Islet precursor cell (in vitro differentiated cells): ENCODE measurements at places on chromosomes 7 and 10.
A peak's percentile ranks its signal among the peaks of the same experiment; 100 is the strongest.

GRCh38 chr10:30577048-30577447 is 52.5 kb downstream of the LYZL2 start:
- no peak for DNase-seq

GRCh38 chr10:15436696-15437095 is 65.6 kb upstream of the FAM171A1 start:
- no peak for DNase-seq

DNA sequence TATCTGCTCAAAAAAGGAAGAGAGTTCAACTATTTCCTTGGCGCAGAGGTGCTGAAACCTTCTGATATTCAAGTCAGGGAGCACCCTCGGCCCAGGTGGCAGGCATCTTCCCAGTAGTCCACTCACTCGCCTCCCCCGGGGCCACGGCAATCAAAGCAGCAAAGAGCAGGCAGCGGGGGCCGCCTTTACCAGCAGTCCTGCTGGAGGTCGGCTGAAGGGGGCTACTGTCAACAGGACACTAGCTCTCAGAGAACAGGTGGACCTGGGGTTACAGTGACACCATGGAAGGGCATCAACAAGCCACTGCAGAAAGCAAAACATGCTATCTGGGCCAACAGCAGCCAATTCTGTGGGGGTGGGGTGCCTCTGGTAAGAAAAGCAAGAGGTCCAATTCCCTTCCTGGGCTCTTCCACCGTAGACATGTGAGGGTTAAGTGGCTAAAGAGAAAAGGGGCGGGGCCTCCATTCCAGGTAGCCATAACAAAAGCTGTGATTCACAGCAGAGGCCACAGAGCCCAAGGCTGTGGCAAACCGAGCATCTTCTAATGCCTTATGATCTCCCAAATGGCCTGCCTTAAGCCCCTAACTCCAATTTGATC is 9.4 kb downstream of the FZD9 start:
- no peak for DNase-seq

DNA sequence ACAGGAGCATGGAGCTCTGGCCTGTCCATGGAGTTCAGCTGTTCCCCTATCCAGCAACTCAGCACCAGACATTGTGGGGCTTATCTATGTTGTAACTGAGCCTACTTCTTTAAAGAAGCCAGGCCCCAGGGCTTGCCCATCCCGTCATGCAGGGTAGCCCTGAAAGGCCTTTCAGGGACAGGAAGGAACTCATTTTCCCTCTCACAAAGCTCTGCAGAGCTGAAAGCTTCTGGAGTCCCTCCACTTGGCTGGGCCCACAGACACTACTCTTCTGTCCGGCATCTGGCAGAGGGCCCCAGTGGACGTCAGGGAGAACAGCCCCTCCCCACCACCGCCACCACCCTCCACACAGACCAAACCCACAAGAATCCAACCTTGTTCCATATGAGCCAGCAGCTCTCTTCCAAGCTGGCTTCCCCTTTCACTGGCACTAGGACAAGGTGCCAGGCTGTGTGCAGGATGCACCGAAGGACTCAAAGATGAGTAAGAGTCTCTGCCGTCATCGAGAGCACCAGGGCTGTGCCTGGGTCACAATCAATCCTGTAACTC is 33.1 kb downstream of the DENND2A start:
- DNase-seq: peak; percentile 66

DNA sequence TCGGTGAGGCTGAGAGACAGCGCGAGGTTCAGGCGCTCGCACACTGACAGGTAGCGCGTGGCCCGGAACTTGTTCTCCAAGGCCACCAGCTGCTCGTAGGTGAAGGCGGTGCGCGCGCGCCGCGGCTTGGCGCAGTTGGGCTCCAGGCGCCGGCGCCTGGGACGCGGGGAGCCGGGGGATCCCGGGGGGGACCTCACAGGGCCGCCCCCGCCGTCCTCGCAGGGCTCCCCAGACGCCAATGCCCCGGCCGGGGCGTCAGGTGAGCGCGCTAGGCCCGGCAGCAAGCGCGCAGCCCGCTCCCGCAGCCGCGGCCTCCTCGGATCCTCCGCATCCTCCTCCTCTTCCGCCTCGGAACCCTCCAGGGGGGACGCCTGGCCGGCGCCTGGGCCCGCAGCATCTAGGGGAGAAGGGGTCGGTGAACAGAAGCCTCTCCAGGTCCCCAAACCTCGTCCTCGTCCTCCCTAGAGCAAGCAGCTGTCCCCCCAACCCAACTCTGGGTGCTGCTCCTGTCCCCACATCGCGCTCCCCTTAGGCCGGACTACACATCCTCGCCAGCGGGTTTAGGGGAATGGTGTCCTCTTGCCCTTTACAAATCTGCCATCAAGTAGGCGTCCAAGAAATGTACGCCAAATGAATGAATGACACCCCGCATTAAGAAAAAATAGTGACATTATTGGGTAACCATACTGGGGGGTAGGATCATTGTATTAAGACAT is 1.9 kb downstream of the NKX1-2 start:
- no peak for DNase-seq

- DNase-seq: peak; percentile 65
Measured at GRCh38 chr10:11154333-11154732, 136.7 kb downstream of the CELF2 start.

DNA sequence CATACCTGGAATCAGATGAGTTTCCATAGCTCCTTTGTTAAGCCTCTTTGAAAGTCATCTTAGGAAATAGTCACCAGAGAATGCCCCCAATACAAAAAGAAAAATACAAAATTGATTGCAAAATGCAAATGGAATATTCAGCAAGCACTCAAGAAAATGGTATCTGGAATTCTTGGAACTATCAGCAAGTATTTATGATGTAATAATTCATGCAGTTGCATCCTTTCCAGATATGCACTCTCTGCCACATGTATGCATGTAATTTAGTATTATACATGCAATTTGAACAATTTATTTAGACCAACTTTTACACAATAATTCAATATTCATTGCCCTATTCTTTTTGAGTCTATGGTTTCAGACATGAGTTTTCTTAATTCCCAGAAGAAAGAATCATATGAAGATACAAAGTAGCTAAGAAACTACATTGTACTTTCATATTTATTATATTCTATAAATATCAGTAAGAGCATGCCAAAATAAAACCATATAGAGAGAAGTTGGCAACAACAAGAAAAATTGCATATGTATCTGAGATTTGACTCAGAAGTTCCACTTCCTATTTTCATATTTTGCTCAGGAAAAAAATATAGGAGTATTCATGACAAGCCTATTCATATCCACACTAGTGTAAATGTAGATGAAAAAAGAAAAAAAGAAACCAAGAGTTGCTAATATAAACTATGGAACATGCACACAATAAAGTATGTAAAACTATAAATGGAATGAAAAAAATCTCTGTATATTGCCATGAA is 338.5 kb downstream of the SEMA3D start:
- no peak for DNase-seq

GRCh38 chr7:1819259-1819841 is 149.3 kb downstream of the ELFN1 start:
- peak; percentile 46 for DNase-seq

DNA sequence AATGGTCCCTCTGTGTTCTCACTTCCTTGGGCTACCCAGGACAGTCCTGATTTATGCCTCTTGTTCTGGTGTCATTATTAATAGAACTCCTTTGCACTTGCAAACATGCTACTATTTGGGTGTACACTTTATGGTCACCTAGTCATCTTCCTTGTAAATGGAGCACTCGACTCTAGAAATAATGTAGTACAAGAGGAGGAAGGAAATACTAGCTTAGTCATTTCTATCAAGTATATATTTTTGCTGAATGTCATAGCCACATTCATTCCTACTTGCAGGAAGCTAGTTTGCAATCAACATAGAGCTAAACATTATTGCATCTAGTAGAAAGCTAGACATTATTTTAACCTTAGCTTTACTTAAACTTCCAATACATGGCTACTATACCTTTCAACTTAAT is 335.3 kb downstream of the MAGI2 start:
- no peak for DNase-seq

DNA sequence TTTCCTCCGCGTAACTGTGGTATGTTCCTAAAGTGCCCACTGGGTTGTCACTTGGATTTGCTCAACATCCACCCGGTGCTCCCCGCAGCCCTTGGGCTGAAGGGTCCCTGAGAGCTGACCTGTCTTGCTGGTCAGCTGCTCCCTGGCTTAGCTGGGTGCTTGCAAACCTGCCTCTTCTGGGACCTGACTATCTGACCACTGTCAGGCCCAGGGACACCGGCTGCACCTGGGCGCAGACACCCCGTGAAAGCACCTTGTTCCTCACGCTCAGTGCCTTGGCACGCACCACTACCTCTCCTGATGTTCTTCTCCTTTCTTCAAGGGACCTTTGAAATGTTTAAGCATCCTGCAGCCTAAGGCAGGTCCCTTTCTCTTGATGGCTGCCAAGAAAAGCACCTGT is 26.6 kb upstream of the LARP4B start:
- DNase-seq: no peak

- DNase-seq: no peak
Measured at GRCh38 chr10:75611993-75612372, 180.6 kb downstream of the LRMDA start.
